T follicular helper cell (primary cell): ENCODE measurements at places on chromosomes 13 and 19.

GRCh38 chr13:40406405-40407120 lies 259.9 kb downstream of the FOXO1 start:
- no peak for DNase-seq

DNA sequence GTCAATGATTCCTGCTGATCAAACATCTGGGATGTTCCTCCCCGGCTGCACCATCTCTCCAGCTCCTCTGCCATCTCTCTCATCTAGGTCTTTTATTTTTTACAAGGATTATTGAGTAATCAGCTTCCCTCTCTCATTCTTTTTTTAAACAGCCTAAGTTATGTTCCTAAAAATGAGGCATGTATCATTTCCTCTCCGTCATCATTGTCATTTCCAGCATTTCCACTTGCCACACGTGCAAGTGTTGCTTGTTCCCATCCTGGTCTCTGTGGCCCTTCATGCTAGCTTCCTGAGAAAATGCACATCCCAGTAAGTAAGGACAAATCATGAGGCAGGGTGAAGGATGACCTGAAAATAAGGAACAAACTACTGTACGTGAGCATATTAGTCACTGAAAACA lies 102.7 kb upstream of the POSTN start:
- no peak for DNase-seq

GRCh38 chr19:20162821-20163220 lies 4.2 kb upstream of the ZNF486 start:
- peak; percentile 4 for DNase-seq

- DNase-seq, result no peak
Observed at GRCh38 chr13:106819413-106820180, 251.7 kb upstream of the ARGLU1 start.

DNA sequence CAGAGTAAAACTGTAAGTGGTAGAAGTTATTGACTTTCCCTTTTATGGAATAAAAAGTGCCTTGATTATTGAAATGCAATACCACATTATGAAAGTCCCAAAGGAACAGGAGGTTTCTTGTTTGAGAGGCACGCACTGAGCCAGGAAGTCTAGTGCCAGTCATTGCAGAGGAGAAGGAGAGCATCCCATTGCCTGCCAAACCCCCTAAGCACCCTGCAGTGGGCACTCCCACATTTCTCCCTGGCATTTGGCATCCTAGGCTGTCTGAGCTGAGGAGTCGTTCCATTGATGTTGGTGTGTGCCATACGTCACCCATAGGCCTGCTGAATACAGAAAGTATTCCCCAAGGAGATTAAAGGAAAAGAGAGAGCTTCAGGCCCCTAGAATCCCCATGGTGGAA lies 85.7 kb upstream of the MBNL2 start:
- DNase-seq, result no peak

GRCh38 chr13:84668637-84669036 lies 786.4 kb upstream of the SLITRK1 start:
- no peak for DNase-seq

GRCh38 chr13:109344552-109345157 lies 441.7 kb downstream of the IRS2 start:
- DNase-seq, result no peak

- DNase-seq, result no peak
Observed at GRCh38 chr19:11196406-11197287, 698 bp downstream of the KANK2 start.

- DNase-seq, result no peak
Observed at GRCh38 chr13:66378894-66379293, 851.2 kb downstream of the PCDH9 start.

DNA sequence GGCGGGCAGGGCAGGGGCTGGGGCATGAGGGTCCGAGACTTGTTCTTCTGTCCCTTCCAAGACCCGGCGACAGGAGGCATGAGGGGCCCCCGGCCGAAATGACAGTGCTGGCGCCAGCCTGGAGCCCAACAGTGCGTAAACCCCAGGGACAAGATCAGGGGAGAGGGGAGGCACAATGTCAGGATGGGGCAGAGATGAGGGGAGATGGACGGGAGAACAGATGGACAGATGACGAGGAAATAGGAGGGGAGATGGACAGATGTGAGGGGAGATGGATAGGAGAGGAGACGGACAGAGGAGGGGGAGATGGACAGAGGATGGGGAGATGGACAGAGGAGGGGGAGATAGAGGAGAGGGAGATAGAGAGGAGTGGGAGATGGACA lies 518 bp downstream of the FLT3LG start:
- DNase-seq, result no peak

GRCh38 chr19:14542711-14543328 lies 13.4 kb downstream of the TECR start:
- no peak for DNase-seq

- DNase-seq, result no peak
Observed at GRCh38 chr19:5908773-5909442, 4.2 kb downstream of the VMAC start.

- DNase-seq, result no peak
Observed at GRCh38 chr13:31069808-31070534, 91.7 kb downstream of the HSPH1 start.

DNA sequence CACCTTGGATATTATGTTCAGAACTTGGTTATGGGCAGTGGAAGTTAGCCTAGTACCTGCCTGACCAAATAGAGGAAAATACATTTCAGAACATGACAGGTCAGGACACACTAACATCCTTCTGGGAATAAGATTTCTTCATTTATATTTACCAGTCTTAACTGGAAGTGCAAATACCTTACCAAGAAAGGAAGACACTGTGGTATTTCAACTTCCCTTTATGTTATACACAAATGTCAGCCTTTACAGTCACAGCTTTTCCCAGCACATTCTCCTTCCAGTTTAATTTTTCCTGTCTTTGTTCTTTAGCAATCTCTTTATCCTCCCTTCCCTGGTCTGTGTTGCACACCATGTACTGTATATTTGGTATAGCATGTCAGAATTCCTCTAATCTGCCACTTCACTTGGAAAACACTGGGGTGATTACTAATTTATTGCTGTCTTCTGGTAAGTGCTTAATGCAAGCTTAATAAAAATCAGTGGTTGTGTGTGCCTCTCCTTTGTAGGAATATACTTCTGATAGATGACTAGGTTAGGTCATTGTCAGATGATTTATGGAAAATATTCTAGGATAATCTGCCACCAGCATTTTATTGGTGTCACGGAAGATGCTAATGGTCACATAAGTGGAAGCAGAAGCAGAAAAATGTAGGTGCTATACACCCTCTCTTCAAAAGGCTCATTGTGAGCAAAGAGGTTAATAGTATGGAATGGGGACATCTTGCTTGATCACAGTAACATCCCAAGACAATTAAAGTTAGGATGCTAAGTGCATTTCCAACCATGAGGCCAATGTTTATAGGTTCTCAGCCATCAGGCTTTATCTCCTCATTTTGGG lies 124.3 kb upstream of the STARD13 start:
- DNase-seq, result no peak

GRCh38 chr19:43674596-43674995 lies 4.6 kb upstream of the PLAUR start:
- DNase-seq, result no peak

- DNase-seq, result no peak
Observed at GRCh38 chr19:48755084-48755641, at the start of gene FGF21. Gene FGF21, plus strand, starts transcription at chr19:48755524. Its CDS starts 713 bp downstream, at chr19:48756237.

DNA sequence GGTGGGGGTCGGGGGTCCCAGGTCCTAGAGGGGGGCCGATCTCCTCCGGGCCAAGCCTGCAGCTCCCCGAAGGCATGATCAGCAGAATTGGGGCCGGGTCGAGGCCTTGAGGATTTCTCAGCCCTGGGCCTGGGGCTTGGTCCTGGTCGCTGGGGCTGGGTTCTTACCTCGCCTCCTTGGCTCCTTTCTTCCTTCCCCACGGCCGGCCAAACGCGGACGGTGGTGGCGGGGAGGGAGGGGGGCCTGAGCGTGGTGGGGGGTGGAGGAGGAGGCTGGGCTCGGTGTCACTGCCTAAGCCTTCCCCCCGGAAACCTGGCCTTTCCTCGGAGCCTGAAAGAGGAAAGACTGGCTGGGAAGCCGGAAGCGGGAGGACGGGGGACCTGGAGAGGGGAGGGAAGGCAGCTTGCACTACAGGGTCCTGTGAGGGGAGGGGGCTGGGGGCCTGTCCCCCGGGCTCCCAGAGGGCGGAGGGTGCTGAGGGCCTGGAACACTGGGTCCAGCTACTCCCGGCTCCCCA lies at the start of gene ZNF579:
Gene ZNF579 (minus strand): TSS at position 221 of the 517 bp plus-strand sequence. CDS start 1,209 bp downstream, outside the sequence.
- peak; percentile 58 for DNase-seq

DNA sequence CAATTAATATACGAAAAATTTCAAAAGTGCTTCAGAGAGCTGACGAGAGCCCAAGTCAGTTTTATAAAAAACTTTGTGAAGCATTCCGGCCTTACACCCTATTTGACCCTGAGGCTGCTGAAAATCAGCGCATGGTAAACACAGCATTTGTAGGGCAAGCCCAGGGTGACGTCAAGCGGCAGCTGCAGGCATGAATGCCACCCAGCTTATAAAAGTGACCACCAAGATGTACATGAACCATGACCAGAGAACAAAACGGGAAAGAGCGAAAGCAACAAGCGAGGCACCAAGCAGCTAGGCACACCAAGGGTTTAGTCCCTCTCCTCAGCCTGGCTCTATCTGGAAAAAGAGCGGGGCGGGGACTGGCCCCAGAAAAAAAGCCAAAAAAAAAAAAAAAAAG lies 6.0 kb downstream of the SIGLEC11 start:
- DNase-seq, result no peak

GRCh38 chr19:37218592-37218935 lies 550 bp downstream of the ZNF383 start:
- no peak for DNase-seq

- DNase-seq, result no peak
Observed at GRCh38 chr19:2170987-2171348, 7.2 kb downstream of the DOT1L start.
